Kidney glomerular epithelial cell (primary cell): ENCODE measurements at places on chromosomes 12 and 14.

- DNase-seq, result peak; percentile 29
Measured at GRCh38 chr12:6605421-6606330, 1.5 kb downstream of the CHD4 start.

- DNase-seq, result no peak
Measured at GRCh38 chr14:93949511-93950075, 22.4 kb downstream of the FAM181A start.

GRCh38 chr14:50677527-50678063 lies 9.5 kb upstream of the SAV1 start:
- peak; percentile 95 for DNase-seq

DNA sequence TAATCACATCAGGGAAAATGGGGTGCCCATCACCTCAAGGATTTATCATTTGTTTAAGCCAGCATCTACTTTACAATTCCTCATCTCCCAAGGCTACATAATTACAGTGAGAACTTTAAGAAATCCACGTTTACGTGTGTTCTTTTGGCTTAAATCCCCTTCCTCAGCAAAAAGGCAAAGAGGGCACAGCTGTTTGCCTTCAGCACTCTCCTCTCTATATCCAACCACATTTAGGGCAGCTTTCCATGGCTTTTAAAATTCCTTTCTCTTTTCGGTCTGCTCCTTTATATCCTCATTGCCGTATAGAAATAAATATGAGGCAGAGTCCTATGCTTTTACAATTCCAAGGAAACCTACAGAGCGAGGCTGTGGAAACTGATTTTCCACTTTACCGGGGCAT lies 175.9 kb downstream of the EMP1 start:
- DNase-seq, result no peak

DNA sequence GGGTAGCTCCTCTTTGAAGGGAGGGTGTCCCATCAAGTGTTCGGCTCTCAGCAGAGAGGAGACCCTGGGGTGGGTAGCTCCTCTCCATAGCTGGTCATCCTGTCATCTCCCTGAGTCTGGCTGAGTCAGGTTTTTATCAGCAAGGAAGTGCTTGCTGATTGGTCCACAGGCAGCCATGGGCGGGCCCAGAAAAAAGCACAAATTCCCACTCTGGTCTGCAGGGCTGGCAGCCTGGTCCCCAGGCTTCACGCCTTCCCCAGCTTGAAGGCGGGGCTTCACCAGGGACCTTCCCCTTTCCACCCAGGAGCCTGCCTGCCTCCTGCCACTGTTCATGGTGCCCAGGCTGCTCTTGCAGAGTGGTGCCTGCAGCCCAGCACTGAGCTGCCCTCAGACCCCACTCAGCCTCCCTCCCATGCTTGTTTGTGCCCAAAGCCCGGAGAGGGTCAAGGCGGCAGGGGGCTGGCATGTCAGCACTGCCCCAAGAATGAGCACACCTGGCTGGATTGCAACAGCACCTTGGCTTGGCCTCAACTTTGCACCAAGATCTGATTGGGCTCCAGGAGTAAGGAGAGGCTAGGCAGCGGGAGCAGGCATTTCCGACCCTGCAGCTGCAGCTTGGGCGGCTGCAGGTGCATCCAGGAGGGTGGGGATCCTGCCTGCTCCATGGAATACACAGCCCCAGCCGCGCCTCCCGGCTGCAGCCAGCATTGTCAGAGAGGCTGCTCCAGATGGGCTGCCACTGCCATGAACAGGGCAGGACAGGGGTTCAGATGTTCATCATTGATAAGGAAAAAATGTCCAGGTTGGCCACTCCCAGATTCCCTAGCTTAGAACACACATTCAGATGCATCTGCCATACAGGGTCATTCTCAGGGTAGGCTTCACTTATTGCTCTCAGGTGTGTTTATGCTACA lies 22.0 kb upstream of the WDR89 start:
- no peak for DNase-seq

- no peak for DNase-seq
Measured at GRCh38 chr12:105083551-105084105, 630 bp downstream of the ALDH1L2 start.

GRCh38 chr14:27098451-27098850 lies 500.6 kb upstream of the NOVA1 start:
- DNase-seq, result no peak

DNA sequence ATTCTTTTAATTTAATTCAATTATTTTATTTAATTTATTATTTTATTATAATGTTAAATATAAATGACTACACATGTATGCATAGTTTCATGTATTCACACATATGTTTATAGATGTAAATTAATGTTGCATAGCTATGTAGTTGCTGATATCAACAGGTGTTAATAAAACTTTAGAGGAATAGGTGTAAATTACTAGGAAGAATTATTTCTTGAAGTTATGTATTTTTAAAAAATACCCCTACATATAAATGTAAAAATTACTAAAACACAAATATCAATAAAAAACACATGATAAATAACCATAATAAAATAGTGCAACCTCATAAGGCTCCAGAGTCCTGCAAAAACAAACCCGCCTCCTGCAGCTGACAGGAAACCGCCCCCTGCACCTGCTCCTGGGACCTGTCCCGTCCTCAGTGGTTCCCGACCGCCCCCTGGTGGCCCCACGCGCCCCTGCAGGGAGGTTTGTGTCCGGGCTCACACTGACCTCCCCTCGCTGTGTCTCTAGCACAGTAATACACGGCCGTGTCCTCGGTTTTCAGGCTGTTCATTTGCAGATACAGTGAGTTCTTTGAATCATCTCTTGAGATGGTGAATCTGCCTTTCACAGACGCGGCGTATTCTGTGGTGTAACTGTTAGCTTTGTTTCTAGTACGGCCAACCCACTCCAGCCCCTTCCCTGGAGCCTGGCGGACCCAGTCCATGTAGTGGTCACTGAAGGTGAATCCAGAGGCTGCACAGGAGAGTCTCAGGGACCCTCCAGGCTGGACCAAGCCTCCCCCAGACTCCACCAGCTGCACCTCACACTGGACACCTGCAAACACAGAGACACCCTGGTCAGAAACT lies 1264.0 kb downstream of the TMEM121 start:
- DNase-seq, result peak; percentile 11

DNA sequence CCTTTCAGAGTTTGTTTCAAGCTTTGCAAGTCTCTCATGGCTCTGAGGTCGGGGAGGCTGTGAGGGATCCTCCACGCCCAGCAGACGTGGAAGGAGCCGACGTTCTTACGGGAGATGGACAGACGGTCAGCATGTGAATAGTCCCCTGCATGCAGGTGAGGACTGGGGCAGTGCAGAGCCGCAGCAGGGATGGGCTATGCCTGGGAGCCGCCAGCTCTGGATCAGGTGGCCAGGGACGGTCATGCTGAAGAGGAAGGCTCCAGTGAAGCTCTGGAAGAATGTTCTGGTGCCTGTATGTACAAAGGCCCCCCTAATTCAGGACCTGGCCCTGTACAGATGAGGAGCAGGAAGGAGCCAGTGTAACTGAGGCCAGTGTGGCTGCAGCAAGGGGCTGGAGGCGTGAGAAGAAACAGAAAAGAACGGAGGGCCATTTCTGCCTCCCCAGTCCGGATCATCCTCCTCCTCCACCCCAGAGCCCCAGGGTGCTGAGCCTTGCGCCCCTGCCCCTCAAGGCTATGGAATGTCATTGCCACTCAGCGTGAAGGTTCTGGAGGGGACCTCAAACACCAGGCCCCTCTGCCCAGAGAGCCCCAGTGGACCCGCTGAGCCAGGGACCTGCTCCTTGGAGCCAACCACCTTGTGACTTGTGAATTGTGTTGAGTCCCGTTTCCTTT lies 96.8 kb upstream of the DIO3 start:
- DNase-seq, result no peak

- DNase-seq, result peak; percentile 39
Measured at GRCh38 chr12:95998611-95999286, 2.6 kb upstream of the HAL start.

GRCh38 chr12:51238037-51238509 lies 553 bp upstream of the DAZAP2 start:
- DNase-seq, result no peak

DNA sequence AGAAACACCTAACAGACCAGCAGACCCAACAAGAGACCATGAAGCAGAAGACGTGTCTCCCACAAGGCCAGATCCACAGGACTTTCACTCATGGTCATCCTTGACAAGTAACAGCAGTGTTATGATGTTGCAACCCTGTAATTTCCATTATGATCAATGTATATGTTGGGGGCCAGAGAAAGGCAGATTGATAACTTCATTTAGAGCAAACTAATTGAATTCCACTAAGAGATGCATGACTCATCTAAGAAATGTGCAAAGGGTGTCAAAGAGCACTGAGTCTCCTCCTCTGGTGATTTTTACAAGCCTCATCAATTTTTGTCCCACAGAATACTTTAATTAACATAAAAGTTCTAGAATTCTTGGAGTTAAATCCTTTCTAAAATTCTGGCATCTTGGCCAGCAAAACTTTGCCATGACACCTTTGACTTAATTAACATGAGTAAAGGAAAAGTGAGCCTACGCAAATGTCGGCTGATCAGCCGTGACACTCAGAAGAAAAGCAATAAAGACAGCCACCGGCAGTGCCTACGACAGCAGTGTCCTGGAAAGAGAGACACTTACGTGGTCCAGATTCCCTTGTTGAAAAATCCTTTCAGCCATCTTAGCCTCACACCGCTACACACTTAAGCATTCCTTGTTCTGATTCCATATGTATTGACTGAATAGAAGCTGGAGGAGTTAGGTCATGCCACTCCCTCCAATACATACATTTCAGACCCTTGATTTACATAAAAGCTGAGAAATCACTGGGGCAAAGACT lies 370.2 kb upstream of the CCDC196 start:
- DNase-seq, result no peak

DNA sequence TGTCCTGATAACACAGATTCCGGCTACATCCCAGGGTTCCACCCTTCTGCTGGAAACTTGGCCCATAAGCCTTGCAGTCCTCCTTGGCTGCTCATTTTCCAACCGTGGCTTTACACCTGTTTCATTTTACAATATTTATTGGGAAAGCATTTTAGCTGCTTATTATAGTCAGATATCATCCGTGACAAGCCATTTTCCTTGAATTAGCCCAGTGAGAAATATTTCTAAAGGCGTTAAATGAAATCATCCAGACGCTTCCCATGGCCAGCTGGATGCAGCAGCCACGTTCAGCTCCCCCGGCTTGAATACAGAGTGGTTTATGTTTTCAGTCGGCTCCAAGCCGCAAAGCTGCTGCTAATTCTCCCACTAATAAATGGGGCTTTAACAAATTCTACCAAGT lies 245.0 kb upstream of the PELI2 start:
- DNase-seq, result no peak

GRCh38 chr14:104467641-104468040 lies 111.9 kb upstream of the C14orf180 start:
- no peak for DNase-seq

- DNase-seq, result peak; percentile 61
Measured at GRCh38 chr12:57085999-57086492, 2.9 kb upstream of the NAB2 start.

- no peak for DNase-seq
Measured at GRCh38 chr12:95380997-95381786, 92.8 kb upstream of the METAP2 start.

GRCh38 chr14:61620130-61620946 lies 75.0 kb upstream of the HIF1A start:
- DNase-seq, result peak; percentile 50

- DNase-seq, result peak; percentile 46
Measured at GRCh38 chr12:92553389-92553788, 149.4 kb upstream of the PLEKHG7 start.

DNA sequence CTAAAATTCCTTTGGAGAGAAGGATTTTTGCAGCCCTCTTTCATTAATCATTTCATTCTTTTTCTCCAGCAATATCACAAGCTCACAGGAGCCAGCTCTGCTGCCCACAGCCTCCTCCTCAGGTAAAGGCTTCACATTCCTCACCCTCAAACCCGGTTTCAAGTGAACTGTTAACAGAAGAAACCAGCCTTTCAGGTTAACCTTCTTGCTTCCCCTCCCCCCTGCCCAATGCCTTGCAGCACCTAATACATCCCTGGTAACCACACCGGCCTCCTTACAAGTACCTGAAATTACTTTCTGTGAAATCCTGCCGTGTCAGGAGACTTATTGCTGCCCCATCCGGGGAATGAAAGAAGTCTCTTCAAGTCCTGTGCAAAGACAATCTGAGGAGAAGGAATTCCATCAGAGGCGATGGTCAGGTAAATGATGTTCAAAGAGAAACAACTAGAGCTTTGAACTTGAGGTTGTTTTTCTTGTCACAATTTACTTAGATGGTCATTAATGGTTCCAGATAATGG lies 111.2 kb downstream of the MYRFL start:
- DNase-seq, result no peak

DNA sequence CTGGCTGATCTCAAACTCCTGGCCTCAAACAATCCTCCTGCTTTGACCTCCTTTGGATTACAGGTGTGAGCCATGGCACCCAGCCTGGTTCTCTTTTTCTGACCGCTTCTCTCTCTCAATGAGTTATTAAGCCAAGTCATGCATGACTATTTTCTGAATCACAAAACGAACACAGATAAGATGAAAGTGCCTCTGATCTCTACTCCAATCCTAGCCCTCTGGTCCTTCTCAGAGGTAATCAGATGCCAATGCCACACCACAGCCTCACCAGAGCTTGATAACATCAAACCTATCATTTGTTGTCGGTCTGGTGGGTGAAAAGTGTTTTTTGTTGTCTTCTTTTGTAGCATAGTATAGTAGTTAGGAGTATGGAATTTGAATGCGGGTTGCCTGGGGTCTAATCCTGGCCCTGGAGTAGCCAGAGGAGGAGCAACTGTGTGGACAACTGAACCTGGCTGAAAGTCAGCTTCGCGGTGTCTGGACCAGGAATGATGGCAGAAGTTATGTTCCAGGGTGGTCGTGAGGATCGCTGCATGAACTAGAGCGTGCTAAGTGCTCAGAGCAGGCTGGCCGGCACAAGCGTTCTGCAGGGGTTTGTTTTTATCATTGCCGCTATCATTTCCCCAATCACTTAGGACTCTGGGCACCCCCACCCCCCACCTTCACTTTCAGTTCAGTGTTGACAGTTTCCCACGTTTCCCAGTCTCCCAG lies 77.9 kb downstream of the SPRING1 start:
- DNase-seq, result peak; percentile 38

- DNase-seq, result no peak
Measured at GRCh38 chr12:11630046-11630706, 19.3 kb upstream of the ETV6 start.

- no peak for DNase-seq
Measured at GRCh38 chr14:91385224-91385623, 32.4 kb downstream of the CCDC88C start.

DNA sequence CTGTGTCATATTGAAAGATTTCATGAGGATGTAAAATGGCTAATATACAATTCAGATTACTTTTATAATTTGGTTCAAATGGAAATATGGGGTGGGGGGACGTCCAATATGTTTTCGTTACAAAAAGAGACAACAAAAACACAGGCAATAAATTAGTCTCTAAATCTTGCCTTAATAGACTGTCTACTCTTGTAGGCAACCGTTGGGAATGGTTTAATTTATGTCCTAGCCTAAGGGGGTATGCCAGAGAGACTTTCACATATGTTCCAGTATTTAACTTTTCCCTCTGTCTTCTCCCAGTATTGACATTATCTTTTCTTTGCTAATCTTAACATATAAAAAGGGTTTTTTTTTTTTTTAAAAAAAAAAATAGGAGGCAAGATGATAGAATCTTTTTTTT lies 41.5 kb upstream of the LIN7A start:
- no peak for DNase-seq

- no peak for DNase-seq
Measured at GRCh38 chr14:30296931-30297405, 262.0 kb upstream of the G2E3 start.
